ENCODE measurements at places on chromosomes 6 and 20.
A peak's percentile ranks its signal among the peaks of the same experiment; 100 is the strongest.

- no peak for DNase-seq
These were observed 157.1 kb upstream of the CENPW start for GRCh38 chr6:126182650-126183311.

GRCh38 chr20:43458422-43458924 lies 777 bp downstream of the SRSF6 start:
- DNase-seq, result no peak

DNA sequence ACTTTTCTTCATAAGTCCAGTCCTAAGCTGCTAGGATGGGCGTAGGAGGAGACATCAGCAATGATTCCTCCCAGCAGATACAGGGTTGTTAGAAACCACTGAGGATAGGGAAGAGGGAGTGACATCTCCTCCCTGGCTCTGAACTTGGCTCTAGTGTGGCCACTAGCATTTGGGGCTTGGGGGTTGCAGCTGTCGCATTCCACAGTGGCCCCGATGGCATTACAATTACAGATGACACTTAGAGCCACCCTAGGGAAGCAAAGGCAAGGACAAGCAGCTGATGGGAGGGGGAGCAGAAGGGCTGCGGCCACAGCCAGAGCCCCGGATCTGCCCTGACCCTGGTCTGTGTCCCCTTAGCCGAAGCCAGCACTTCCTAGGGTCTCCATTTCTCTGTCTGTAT lies 9.5 kb upstream of the CDKN1A start:
- no peak for DNase-seq

DNA sequence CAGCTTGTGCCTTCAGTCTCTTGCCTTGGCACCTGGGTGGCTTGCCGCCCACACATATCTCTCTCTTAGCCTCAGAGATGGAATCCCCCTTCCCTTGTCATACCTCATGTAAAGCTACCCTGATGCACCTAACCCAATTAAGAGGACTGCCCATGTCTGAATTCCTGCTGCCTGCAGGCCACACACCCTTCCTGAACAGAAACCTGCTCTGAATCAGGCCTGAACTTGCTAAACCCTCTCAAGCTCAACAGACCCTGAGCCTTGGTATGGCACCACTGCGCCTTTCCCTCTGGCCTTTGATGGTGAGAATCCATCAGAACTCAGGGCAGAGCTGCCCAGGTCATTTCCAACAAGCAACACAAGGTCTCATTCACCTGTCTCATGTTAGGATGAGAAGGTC lies 5.2 kb downstream of the RAET1G start:
- DNase-seq, result peak; percentile 32

DNA sequence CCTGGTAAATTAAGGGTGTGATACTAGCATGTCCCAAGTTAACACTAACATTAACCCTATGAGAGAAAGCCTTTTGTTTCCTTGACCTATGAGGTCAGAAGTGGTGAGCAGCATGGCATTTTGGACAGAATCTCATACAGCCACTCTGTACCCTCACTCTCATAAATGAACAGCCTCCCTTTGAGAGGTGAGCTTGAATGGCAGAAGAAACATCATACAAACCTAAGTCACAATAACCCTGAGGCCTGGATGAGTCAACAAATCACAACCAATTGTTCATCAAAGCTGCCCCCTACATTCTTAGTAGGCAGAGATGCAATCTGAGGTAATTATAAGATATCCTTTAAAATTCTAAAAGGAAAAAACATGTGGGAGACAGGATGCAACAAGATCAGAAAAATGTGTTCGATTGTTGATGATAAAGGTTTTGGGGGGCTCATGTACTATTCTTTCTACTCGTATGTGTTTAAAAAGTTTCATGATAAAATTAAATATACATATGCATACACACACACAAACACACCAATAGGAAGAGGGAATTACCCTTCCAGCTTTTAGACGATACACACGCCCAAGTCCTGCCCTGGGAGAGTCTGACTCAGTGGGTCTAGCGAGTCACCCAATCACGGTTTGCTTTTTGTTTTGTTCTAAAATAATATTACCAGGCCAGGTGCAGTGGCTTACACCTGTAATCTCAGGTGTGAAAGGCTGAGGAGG lies 117.3 kb downstream of the ARHGAP18 start:
- DNase-seq, result no peak

- DNase-seq, result no peak
These were observed 5.4 kb downstream of the VNN2 start for GRCh38 chr6:132752255-132752654.

DNA sequence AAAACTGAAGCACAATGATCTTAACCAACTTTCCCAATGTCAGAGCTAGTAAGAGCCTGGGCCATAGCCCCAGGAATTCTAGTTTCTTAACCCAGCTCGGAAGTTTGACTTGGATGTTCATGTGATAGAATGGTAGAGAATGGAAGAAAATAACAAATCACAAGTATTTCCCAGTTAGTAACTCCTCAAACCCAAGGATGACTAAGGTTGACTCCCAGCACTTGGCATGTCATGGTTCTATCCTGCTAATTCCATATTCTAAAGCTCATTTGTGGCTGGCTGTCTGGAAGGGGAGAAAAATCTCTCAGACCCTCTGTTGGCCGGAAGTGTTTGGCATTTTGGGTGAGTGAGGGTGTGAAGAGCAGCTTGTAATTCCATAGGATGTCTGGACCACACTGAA lies 248.7 kb downstream of the RFPL4B start:
- DNase-seq, result no peak

DNA sequence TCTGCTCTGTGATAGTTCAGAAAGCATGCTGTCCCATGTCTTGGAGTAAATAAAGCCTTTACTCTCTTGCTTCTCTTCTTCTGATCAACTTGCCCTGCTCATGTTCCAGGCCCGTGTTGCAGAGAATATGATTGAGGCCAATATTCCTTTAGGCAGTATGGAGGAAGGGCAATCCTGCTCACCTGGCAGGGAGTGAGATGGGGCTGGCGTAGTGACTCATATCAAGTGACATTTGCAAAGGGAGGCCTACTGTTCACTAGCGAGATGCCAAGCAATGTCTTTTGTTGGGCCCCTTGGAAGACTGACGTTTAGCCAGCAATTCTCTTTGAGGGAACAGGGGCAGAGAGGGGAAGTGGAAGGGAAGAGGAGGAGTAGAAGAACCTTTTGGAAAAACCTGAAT lies 19.7 kb downstream of the ADTRP start:
- no peak for DNase-seq

- DNase-seq, result no peak
These were observed 227.4 kb downstream of the PHACTR1 start for GRCh38 chr6:12944001-12944400.

GRCh38 chr6:101799531-101799930 lies 406.0 kb downstream of the GRIK2 start:
- DNase-seq, result no peak

DNA sequence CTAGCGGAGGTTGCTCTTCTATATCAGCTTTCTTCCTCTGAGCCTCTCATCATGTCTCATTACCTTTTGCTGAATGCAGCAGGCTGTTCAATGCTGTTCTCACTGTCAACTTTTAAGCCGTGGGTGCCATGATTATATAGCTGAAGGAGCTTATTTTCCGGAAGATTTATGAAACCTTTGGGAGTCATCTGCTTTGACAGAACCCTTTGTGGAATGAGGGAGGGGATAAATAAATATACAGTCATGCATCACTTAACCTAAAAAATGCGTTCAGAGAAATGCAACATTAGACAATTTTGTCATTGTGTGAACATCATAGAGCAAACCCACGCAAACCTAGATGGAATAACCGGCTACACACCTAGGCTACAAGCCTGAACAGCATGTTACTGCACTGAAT lies 102.2 kb upstream of the AKAP12 start:
- no peak for DNase-seq

- DNase-seq, result no peak
These were observed 462.2 kb downstream of the EPM2A start for GRCh38 chr6:145273136-145273535.

DNA sequence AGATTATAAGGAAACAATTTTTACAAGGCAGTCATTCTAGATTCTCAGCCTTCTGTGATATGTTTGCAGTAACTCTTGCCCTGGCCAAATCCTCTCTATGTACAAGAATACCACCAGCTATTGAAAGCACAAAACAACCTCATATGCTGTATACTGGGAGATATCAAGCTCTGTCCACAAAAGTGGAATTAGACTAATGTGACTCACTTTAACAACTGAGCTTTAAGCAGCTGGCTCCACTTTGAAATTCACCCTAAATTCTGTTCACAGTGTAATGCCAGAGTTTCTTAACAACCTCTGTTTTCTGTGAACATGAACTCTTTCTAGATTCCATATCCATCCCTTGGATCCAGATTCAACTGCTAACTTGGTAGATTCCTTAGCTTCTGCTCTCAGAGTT lies 47.6 kb downstream of the CHD6 start:
- DNase-seq, result no peak

DNA sequence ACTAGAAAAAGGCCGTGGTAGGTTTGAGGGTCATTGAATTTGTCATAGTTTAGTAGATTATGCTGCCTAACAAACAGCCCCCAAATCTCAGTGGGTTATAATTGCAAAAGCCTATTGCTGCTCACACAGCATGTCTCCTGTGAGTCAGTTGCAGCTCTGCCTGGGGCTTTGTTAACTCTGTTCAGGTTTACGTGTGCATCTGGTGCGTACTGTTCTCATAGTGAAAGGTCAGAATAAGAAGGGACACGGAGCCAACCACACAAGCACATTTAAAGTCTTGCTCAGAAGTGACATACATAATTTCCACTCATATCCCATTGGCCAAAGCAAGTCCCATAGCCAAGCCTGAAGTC lies 48.1 kb upstream of the BMP2 start:
- DNase-seq, result no peak

- DNase-seq, result no peak
These were observed 163.4 kb upstream of the HEY2 start for GRCh38 chr6:125586074-125586473.

GRCh38 chr20:63859166-63859699 lies 2.1 kb upstream of the ABHD16B start:
- DNase-seq, result no peak

Measured in right atrium auricular region (tissue), 2 donors.